ENCODE measurements at places on chromosomes 6 and 20.

- DNase-seq = no peak
These were observed 566.2 kb upstream of the NOX3 start for GRCh38 chr6:156021746-156022396.

DNA sequence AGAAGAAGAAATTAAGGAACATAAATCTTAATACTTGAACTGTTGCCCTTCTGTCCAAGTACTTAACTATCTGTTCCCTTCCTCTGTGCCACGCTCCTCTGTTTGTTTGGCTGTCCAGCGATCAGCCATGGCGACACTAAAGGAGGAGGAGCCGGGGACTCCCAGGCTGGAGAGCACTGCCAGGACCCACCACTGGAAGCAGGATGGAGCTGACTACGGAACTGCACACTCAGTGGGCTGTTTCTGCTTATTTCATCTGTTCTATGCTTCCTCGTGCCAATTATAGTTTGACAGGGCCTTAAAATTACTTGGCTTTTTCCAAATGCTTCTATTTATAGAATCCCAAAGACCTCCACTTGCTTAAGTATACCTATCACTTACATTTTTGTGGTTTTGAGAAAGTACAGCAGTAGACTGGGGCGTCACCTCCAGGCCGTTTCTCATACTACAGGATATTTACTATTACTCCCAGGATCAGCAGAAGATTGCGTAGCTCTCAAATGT, 17.1 kb downstream of the IRF4 start:
- DNase-seq = no peak

DNA sequence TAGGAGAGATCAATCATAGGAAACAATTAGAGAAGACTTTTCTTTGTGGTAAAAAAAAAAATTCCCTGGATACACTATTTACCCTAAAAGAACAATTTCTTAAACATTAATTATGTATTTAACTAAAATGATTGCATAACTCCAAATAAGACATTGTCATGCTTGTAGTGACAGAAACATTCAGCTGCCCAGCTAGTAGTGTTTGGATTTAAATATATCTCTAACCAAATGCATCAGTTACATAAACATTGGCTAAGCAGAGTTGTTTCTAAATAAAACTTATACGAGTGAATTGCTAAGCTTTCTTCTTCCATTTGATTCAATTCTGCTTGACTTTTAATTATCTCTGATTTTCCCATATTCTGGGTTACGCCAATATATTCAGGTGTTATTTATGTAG, 23.7 kb downstream of the MLIP start:
- no peak for DNase-seq

- DNase-seq = no peak
These were observed 76.2 kb downstream of the CDH26 start for GRCh38 chr20:60034231-60035110.

- DNase-seq = no peak
These were observed 9.5 kb upstream of the CDC5L start for GRCh38 chr6:44377971-44378370.

DNA sequence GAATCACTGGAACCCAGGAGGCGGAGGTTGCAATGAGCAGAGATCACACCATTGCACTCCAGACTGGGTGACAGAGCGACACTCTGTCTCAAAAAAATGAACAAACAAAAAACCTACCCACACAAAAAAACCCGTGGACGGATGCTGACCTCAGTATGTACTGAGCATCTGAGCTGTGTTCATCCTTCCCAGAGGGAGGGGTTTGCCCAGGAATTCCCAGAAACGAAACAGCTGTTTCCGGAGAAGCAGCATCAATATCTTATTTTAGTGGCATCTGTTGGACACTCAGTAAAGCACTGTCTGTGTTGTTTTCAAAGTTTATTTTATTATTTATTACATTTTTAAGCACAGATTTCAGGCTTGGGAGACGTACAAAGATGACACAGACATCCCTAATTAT, 18.7 kb downstream of the NANP start:
- no peak for DNase-seq
